Stimulated activated naive CD4-positive, alpha-beta T cell (primary cell): ENCODE measurements at places on chromosomes 3 and 15.

DNA sequence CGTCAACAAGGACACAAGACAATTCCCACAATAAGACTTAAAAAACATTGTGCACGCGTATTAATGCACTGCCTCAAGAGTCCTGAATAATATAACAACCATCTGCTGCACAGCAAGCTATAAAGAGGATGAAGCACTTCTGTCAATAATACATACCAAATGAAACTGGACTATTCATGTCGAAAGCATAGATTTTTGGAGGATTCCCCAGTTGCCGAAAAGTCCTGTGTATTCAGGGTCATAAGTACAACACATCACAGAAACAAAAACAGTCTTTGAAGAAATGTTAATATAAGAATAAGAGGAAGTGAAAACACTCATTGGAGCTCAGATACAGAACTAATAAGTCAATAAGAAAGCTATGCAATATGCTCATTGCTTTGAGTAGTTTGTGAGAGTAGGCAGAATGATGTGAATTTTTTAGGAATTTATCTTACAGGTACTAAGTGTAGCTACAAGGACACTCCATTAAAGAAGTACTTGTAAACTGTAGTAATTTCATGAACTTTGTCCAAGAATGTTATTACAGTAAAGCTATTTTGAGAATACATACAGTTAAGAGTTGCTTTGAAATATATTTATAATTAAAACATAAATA lies 31.6 kb downstream of the CBLB start:
- DNase-seq, result no peak

DNA sequence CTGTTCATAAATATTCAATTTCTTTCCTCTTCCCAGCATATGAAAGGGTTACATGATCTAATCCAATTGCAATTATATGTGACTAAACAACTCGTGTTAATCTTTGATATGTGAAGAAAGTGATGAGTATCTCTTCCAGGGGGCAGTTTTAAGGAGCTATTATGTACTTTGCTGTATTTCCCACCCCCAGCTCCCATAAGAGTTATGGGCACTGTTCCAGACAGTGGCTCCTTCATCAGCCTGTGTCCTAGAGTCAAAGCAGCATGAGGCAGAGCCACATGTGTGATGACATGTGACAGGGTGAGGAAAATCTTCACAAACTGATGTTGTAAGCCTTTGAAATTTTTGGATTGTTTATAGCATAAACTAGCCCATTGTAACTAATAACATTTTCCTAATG lies 315.4 kb downstream of the DIPK2A start:
- DNase-seq, result no peak

- no peak for DNase-seq
Observed at GRCh38 chr15:69869881-69870505, 227.7 kb downstream of the TLE3 start.

- no peak for DNase-seq
Observed at GRCh38 chr3:140854961-140855360, 86.7 kb upstream of the SLC25A36 start.

DNA sequence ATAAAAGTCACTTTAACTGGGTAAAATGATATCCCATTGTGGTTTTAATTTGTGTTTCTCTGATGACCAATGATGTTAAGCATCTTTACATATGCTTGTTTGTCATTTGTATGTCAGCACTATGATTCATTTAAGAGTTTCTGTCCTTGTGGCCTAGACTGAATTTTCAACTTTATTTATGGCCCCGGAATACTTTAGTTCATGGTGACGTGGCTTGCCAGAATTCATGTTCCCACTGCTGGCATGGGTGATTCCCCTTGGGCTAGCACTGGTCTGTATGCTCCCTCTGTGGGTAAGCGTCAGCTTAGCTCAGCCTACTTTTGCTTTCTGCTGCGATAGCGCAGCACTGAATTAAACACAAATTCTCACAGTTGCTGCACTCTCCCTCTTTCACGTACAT lies 436.3 kb upstream of the SGO1 start:
- DNase-seq, result no peak

DNA sequence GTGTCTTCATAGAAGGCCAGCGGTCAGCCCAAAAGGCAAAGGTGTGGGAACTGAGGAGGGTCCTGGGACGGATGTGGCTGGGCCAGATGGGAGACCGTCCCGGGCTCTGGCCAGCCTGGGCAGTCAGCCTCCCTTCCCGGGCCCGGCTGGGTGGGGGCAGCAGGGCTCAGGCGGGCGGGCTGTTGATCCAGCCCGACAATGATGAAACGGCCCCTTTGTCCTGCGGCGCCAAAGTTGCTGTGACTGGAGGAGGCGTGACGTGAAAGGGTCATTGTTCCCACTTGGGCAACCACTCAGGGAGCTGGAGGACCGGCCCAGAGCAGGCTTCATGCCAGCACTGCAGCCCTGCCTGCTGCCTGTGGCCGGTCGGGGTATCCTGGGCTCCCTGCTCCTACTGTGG lies 16.5 kb downstream of the DUSP7 start:
- DNase-seq, result no peak

DNA sequence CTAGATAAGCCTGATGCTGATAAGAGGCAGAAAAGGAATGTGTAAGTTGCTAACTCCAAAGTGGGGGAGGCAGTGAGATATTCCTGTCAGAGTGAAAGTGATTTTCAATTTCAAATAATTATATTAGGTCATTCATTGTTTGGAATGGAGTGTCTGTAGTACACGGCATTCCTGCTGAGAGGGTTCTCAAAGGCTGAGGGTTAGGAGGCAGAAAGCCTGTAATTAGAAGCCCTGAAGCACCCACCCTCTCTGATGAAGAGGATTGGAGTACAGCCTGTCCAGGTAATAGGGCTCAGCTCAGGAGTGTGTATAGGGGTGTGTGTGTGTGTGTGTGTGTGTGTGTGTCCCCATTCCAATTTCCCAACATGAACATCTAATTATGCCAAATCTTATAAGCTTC lies 486.8 kb downstream of the MAGI1 start:
- DNase-seq, result no peak

DNA sequence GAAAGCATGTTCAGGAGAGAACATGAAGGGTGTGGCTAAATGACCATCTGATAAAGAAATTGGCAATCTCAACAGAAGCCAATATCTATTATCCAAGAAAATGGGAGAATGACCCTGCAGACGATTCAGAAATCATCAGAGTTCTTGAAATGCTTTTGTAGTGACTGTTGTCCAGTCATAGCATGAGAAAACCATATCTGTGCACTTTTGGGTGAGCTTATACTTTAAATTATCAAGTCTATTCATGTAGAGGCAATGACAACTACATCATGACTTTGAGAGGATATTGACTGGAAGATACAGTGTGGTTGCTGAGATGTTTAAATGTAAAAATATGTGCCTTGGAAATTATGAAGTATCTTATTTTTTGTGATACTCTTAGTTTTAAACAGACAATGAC lies 57.6 kb upstream of the AZI2 start:
- no peak for DNase-seq

- no peak for DNase-seq
Observed at GRCh38 chr3:144864646-144865045, 893.0 kb downstream of the DIPK2A start.

GRCh38 chr15:62928242-62928999 lies 114.1 kb upstream of the TPM1 start:
- DNase-seq, result no peak

DNA sequence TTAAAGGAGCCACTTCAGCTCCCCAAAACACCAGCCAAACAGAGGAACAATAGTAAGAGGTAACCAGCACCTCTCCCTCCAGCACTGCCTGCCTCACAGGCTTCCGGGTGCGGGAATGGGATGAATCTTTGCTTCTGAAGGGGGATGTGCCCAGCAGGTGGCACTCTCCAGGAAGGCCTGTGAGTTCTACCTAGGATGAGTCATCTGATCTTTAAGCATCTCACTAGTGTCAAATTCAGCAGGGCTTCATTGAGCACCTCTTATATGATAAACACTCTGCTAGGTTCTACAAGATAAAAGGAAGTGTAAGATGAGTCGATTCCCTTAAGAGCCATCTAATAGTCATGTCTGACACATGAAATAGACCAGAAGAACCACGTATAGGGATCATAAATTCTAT lies 237.4 kb upstream of the UMPS start:
- DNase-seq, result no peak

- no peak for DNase-seq
Observed at GRCh38 chr15:81433462-81433861, 59.4 kb upstream of the TMC3 start.

DNA sequence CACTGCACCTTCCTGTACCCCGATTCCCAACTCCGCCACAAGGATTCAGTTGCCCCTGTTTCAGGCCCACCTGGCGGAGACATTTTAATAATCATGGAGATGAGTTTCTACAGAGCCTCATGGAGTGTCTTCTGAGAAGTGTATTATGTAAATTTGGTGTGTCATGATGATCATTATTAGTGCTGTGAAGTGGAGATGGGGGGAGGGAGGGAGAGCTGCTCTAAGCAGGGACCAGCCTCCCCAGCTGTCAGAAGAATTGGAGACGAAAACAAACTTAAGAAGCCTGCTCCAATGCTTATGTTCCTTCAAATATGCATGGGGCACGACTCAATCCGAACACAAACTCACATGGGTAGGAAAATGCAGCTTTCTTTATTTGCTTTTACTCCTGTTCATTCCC lies 127.8 kb downstream of the EPHB1 start:
- DNase-seq, result no peak

DNA sequence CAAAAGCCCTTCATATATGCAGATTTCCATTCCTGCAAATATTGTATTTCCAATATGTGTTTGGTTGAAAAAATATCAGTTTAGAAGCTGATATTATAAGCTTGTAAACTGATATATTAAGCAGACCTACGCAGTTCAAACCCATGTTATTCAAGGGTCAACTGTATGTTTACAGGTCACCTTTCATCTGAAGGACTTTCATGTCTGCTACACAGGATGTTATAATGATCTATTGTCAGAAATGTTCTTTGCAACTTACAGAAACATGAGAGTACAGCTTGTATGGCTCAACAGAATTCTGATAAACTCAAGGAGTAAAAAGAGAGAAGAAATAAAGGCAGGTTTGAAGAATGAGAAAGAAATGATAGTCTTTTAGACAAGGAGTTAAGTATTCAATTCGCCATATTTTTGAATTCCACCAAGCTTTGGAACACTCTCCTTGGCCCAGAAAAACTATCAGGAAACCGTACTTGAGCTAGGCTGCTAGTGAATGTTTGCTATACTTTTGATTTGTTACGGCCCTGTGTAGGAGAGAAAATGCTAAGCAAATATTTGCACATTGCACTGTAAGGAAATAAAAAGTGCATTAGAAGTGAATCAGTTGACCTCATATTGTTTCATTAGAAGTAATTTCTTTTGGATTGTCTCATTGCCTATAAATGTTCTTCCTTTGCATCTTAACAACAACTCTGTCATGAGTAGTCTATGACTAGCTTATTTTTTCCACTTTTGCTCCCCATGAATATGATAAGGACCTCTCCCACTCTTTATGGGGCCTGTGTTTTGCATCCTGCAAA lies 81.2 kb downstream of the NEK11 start:
- DNase-seq, result no peak

DNA sequence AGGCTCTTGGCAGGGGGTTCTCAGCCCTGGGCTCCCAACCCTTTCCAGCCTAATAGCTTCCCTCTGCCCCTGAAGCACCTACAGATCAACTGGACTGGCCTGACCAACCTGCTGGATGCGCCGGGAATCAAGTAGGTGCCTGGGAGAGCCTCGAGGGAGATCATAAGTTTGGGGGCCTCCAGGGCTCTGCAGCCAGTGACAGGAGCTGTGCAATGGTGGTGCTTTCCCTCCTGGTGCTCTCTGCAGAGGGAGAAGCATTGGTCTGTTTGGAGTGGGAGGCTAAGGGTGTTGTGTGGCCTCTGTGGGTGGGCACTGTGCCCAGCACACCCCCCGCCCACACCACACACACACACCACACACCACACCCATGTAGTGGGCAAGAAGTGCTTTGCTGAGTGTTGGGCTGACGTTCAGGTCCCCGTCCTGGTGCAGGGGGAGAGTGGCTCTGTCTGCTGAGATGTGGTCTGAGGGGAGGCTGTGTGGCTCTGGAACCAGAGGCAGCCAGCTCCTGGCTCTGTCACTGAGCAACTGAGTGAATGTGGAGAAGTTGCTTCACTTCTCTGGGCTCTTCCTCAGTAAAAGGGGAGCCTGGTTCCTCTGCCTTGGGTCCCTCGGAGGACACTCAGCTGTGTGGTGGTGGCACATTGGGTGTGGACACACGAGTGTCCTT lies 26.3 kb downstream of the ESYT3 start:
- no peak for DNase-seq

GRCh38 chr15:23764716-23765115 lies 77.6 kb upstream of the NDN start:
- DNase-seq, result no peak

GRCh38 chr15:80875568-80876347 lies 96.6 kb downstream of the CEMIP start:
- DNase-seq, result no peak

- no peak for DNase-seq
Observed at GRCh38 chr3:188701485-188701969, 470.2 kb upstream of the TPRG1 start.

DNA sequence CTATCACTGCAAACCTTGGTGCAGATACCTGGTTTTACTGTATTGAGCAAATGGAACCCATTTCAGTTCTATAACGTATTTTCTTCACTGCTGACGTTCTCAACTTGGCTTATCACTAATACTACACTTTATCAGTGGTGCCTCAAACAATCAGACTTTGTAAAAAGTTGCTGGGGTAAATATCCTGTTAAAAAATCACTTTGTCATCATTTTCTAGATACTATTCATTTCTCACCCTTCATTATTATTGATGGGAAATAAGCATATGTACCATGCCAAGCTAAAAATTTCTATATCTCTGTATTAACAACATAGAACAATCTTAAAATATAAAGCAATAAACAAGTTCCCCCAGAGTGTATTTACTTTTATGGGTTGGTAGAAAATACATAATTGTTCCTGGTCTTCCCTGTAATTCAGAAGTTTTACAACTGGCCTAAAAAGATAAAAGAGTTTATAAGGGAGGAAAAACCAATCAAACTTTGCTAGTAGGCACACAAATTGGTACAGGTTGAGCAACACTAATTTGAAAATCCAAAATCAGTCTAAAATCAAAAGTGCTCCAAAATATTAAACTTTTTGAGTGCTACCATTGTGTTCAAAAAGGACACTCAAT lies 33.2 kb downstream of the CIP2A start:
- DNase-seq, result no peak

DNA sequence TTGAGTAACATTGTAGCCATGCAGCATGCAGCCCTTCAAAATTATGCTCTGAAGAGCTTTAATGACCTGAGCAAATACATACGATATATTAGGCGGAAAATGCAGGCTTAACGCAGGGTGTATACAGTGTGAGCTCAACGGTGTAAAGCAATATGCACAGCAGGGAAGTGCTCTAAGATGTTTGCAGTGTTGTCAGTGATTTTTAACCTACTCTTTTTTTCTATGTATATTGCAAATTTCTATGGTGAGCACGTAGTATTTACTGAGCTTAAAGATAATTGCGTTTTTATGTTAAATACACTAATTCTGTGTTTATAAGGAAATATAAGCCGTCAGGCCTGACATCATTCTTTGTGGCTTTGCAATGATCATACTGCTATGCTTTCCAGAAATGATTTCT lies 42.1 kb downstream of the DGKG start:
- DNase-seq, result no peak

DNA sequence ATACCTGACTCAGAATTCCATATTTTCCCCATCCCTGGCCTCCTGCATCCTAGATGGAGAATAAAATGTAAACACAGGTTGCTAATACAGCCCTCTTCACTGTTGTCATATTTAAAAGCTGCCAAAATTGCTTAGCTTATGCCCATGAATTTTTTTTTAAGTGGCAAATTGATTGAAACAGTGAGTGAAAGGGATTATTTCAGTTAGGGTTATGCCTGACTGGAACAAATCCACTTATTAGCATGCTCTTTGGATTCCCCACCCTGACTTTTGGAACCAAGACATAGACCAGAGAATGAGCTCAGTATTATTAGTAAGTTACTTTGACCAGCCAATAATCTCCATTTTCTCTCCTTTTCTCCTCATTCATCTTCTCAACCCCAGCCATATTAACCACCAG lies 244.7 kb downstream of the FEZF2 start:
- DNase-seq, result no peak
